Colonic mucosa (tissue), 4 donors: ENCODE measurements at places on chromosomes 13 and 19. TPM values are rescaled to one million over a fixed set of nuclear protein-coding genes. Genes with fewer than 3 reads are reported as not detected.

CEACAM20 gene
- total RNA-seq, result 0.85 TPM

PTPRH gene
- total RNA-seq, result 131 TPM

BRCA2 gene
- total RNA-seq, result 4.8 TPM

SERPINE3 gene
- total RNA-seq, result not detected

PINLYP gene
- total RNA-seq, result 2.4 TPM
